Adrenal gland (tissue), 19 donors: ENCODE measurements at places on chromosomes 5 and 9. TPM values are rescaled to one million over a fixed set of nuclear protein-coding genes. Genes with fewer than 3 reads are reported as not detected.
A peak's percentile ranks its signal among the peaks of the same experiment; 100 is the strongest.

GRCh38 chr5:131877873-131878272, 67.6 kb downstream of the MEIKIN start:
- no peak overlapping the region for H3K4me3 ChIP-seq
- DNase-seq, result no peak
- no peaks in the 10 kb centered on the region for H3K4me1 ChIP-seq
- H3K27ac ChIP-seq, result no peak overlapping the region
- H3K27me3 ChIP-seq, result no peaks in the 10 kb centered on the region
- H3K36me3 ChIP-seq, result no peaks in the 10 kb centered on the region

- H3K36me3 ChIP-seq, result no peaks in the 10 kb centered on the region
- H3K27me3 ChIP-seq, result no peaks in the 10 kb centered on the region
- H3K27ac ChIP-seq, result peak overlapping the region; percentile 26
- peaks cover 50% of the 10 kb centered on the region for H3K4me1 ChIP-seq
- no peak overlapping the region for H3K4me3 ChIP-seq
These were observed 23.9 kb downstream of the LARP1 start for GRCh38 chr5:154779105-154779504.

DNA sequence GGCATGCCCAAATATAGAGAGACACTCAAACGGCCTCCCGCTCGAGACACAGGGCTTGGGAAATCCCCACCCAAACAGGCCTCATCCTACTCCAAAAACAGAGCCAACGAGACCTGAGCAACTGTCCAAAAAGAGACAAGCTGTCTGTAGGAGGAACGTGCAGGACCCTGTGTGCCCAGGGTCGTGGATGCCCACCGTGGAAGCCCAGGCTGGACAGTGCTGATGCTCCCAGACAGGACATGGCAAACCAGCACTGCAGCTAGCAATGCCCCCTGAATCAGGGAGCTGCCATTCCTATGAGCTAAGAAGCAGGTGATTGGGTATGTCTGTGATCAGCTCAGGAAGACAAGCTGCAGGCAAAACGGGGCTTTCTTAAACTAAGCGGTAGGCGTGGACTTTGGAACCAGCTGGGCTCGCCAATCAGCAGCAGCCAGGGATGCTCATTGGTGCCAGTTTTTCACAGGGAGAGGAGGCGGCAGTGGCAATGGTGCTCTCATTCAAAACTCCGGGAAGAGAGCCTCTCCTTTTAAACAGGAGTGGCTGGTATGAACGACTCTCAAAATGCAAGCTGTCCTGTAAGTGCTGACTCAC, 113.1 kb upstream of the IRX2 start:
- DNase-seq, result no peak
- no peaks in the 10 kb centered on the region for H3K36me3 ChIP-seq
- no peak overlapping the region for H3K27ac ChIP-seq

DNA sequence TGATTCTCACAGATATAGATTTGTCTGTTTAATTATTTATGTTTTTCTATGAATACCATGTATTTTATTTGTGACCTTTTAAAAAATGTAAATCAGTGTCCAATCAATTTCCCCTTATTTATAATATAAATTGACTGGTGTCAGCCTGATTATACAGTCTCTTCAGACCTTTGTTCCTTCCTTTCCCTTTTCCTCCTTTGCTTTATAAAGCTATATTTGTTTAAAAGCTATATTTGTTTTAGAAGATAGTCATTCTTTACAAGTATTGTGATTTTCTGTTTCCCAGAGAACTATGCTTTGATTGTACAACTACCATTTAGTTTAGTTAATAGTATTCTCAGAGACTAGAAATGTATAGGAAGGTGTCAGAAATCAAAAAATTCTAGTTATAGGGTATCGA, 90.6 kb downstream of the CNTLN start:
- H3K36me3 ChIP-seq, result no peaks in the 10 kb centered on the region
- no peaks in the 10 kb centered on the region for H3K4me1 ChIP-seq
- no peak overlapping the region for H3K27ac ChIP-seq
- H3K27me3 ChIP-seq, result no peaks in the 10 kb centered on the region
- no peak overlapping the region for H3K4me3 ChIP-seq

DNA sequence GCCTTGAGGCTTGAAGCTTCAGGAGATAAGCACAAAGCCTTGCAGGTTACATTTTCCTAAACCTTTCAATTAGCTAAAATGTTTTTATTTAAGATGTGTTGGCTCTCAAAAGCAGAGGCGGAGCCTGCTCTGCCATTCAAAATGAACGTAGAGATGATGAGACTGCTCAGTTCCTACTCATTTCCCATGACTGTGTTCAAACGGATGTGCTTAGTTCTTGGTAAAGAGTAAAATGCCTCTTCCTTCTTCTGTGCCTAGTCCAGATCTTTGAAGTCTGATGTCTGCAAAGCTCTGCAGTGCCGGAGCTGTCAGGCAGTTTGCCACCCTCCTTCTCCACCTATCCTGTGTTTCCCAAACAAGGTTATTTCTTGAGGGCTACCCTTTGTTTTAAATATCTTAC, 46.3 kb upstream of the ADAMTSL1 start:
- H3K36me3 ChIP-seq, result no peaks in the 10 kb centered on the region
- H3K27ac ChIP-seq, result no peak overlapping the region
- peaks cover 8% of the 10 kb centered on the region for H3K4me1 ChIP-seq
- no peak for DNase-seq
- H3K4me3 ChIP-seq, result no peak overlapping the region

DNA sequence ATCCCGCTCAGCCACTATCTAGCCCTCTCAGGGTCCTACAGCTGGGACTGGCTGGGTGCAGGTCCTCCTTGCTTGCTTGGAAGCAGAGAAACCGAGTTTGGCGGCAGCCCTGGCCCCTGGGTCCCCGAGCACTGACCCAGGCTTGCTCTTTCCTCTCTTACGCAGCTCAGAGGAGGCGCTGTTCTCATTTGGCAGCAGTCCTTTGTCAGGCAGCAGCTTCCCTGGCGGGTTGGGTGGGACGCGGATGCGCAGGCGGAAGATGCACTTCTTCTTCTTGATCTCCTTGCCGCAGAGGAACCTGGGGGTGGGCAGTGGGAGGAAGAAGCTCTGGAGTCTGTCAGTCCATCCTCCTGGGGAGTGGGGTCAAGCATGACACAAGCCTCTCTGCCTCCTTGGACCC, 14.5 kb downstream of the PHF19 start:
- no peaks in the 10 kb centered on the region for H3K27me3 ChIP-seq
- no peaks in the 10 kb centered on the region for H3K4me1 ChIP-seq
- no peak overlapping the region for H3K27ac ChIP-seq
- H3K36me3 ChIP-seq, result peaks cover 48% of the 10 kb centered on the region
- no peak for DNase-seq

- H3K27ac ChIP-seq, result peak overlapping the region; percentile 77
- H3K4me3 ChIP-seq, result no peak overlapping the region
- no peaks in the 10 kb centered on the region for H3K36me3 ChIP-seq
- H3K4me1 ChIP-seq, result peaks cover 2% of the 10 kb centered on the region
These were observed 34.7 kb downstream of the ADAM19 start for GRCh38 chr5:157540707-157541446.

DNA sequence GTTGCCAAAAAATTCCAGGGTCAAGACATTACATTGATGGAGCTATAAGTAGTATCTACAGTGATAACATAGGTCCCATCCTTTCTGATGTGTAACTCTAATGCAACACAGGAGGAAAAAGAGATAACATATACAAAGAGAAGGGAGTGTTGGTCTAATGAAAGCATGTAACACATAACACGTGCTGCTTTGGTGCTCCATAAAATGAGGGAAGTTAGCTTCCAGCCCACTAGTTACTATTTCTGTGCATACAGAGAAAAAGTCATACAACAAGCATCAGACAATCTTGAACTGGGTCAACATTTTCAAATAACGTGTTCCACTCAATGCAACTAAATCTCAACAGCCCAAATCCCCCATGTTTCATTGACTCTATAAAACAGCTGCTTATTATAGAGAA, 11.7 kb downstream of the MLLT3 start:
- no peaks in the 10 kb centered on the region for H3K27me3 ChIP-seq
- H3K4me3 ChIP-seq, result no peak overlapping the region
- H3K27ac ChIP-seq, result no peak overlapping the region

GRCh38 chr9:94772639-94773303, 46.3 kb downstream of the AOPEP start:
- H3K4me1 ChIP-seq, result no peaks in the 10 kb centered on the region
- H3K36me3 ChIP-seq, result no peaks in the 10 kb centered on the region
- no peak overlapping the region for H3K27ac ChIP-seq
- no peaks in the 10 kb centered on the region for H3K27me3 ChIP-seq

- no peak overlapping the region for H3K27ac ChIP-seq
- no peaks in the 10 kb centered on the region for H3K36me3 ChIP-seq
- no peak overlapping the region for H3K4me3 ChIP-seq
- no peaks in the 10 kb centered on the region for H3K27me3 ChIP-seq
- H3K4me1 ChIP-seq, result peaks cover 18% of the 10 kb centered on the region
These were observed 225.1 kb downstream of the DCP2 start for GRCh38 chr5:113201715-113202114.

The PCDHGB7 gene
- 8.2 TPM for polyA plus RNA-seq

GRCh38 chr9:79425840-79426239, 145.9 kb upstream of the TLE4 start:
- no peaks in the 10 kb centered on the region for H3K36me3 ChIP-seq
- no peak overlapping the region for H3K27ac ChIP-seq
- DNase-seq, result no peak
- H3K4me3 ChIP-seq, result no peak overlapping the region
- no peaks in the 10 kb centered on the region for H3K4me1 ChIP-seq
- no peaks in the 10 kb centered on the region for H3K27me3 ChIP-seq

- H3K27me3 ChIP-seq, result peaks cover 4% of the 10 kb centered on the region
- H3K27ac ChIP-seq, result no peak overlapping the region
- DNase-seq, result no peak
- no peaks in the 10 kb centered on the region for H3K36me3 ChIP-seq
- no peaks in the 10 kb centered on the region for H3K4me1 ChIP-seq
These were observed 17.8 kb downstream of the IRX4 start for GRCh38 chr5:1864896-1865440.
